ENCODE measurements at places on chromosomes 12 and 14. TPM values are rescaled to one million over a fixed set of nuclear protein-coding genes. Genes with fewer than 3 reads are reported as not detected.

POTEG gene
- not detected for total RNA-seq

SYNJ2BP gene
- 10.1 TPM for total RNA-seq

GRCh38 chr12:51911788-51912711 lies 4.7 kb downstream of the ACVRL1 start:
- H3K27me3 ChIP-seq, result peaks cover 35% of the 10 kb centered on the region
- H3K36me3 ChIP-seq, result no peaks in the 10 kb centered on the region
- no peak overlapping the region for H3K27ac ChIP-seq

GRCh38 chr12:1453810-1454209 lies 140.6 kb downstream of the FBXL14 start:
- H3K4me1 ChIP-seq, result no peaks in the 10 kb centered on the region
- no peak overlapping the region for H3K4me3 ChIP-seq
- H3K36me3 ChIP-seq, result no peaks in the 10 kb centered on the region
- no peak for DNase-seq
- H3K27me3 ChIP-seq, result no peaks in the 10 kb centered on the region
